ENCODE measurements at places on chromosomes 1 and 21. TPM values are rescaled to one million over a fixed set of nuclear protein-coding genes. Genes with fewer than 3 reads are reported as not detected.

DNA sequence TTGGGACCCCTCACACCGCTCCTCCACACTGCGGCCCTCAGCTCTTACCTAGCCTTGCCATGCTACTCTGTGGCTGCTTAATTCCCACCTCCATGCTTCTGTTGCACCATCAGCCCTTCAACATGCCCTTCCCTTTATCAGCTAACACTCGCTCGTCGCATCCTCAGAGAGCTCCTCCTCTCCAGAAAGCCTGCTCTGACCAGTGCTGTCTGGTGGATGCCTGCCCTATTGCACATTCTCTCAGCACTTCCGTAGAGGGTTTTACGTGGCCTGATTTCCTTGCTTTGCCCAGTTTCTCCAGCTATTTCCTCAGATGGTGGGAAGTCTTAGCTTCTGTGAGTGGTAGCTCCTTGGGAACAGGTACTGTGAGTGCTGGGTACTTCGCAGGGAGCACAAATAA is 10.3 kb upstream of the LAD1 start:
- no peaks in the 10 kb centered on the region for H3K4me1 ChIP-seq
- no peak for DNase-seq
- no peak overlapping the region for H3K4me3 ChIP-seq
- no peak overlapping the region for H3K27ac ChIP-seq
- no peaks in the 10 kb centered on the region for H3K36me3 ChIP-seq
- H3K27me3 ChIP-seq: peaks cover 2% of the 10 kb centered on the region

DNA sequence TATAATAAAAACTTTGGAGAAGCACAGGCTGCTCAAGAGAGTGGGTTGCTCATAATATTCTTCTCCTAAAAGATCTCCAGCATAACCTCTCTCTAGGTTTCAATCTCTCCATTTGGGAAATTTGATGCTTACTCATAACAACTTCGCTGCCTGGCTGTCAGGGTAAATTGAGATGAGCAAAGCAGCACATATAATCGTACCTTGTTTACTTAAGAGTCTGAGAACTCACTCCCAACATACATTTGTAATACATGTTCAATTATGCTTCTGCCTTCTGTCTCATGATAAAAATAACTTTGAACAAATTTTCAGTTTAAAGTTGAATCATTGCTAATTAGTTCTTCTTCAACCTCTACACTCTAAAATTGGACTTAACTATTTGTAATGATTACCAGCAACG is 68.9 kb downstream of the DUSP10 start:
- no peak for DNase-seq
- no peak overlapping the region for H3K4me3 ChIP-seq
- H3K27me3 ChIP-seq: no peaks in the 10 kb centered on the region
- H3K36me3 ChIP-seq: no peaks in the 10 kb centered on the region

The SPRR3 gene
- 0.28 TPM for total RNA-seq

The PAQR6 gene
- 0.61 TPM for total RNA-seq

The RSBN1 gene
- 19.1 TPM for total RNA-seq

- H3K36me3 ChIP-seq: no peaks in the 10 kb centered on the region
- no peak overlapping the region for H3K27ac ChIP-seq
- H3K27me3 ChIP-seq: peaks cover 15% of the 10 kb centered on the region
- DNase-seq: no peak
- H3K4me3 ChIP-seq: no peak overlapping the region
Measured at GRCh38 chr1:233334092-233334491, 6.6 kb downstream of the MAP3K21 start.

DNA sequence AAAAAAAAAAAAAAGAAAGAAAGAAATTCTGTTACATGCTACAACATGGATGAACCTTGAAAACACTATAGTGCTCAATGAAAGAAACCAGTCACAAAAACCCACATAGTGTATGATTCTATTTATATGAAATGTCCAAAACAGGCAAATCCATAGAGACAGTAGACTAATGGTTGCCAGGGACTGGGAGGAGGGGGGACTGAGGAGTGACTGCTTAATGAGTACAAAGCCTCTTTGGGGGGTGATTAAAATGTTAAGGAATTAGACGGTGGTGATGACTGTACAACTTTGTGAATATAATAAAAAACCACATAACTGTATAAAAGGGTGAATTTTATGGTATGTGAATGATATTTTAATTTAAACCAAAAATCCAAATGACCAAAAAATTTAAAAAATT is 116.0 kb upstream of the GUCA2B start:
- no peak overlapping the region for H3K27ac ChIP-seq
- H3K36me3 ChIP-seq: no peaks in the 10 kb centered on the region
- peaks cover 4% of the 10 kb centered on the region for H3K4me1 ChIP-seq
- peaks cover 3% of the 10 kb centered on the region for H3K27me3 ChIP-seq
- no peak overlapping the region for H3K4me3 ChIP-seq
- DNase-seq: no peak

- DNase-seq: no peak
- no peaks in the 10 kb centered on the region for H3K36me3 ChIP-seq
- H3K4me1 ChIP-seq: no peaks in the 10 kb centered on the region
- no peaks in the 10 kb centered on the region for H3K27me3 ChIP-seq
Measured at GRCh38 chr21:28337315-28337714, 655.4 kb downstream of the LTN1 start.

The VWA1 gene
- 5.1 TPM for total RNA-seq

DNA sequence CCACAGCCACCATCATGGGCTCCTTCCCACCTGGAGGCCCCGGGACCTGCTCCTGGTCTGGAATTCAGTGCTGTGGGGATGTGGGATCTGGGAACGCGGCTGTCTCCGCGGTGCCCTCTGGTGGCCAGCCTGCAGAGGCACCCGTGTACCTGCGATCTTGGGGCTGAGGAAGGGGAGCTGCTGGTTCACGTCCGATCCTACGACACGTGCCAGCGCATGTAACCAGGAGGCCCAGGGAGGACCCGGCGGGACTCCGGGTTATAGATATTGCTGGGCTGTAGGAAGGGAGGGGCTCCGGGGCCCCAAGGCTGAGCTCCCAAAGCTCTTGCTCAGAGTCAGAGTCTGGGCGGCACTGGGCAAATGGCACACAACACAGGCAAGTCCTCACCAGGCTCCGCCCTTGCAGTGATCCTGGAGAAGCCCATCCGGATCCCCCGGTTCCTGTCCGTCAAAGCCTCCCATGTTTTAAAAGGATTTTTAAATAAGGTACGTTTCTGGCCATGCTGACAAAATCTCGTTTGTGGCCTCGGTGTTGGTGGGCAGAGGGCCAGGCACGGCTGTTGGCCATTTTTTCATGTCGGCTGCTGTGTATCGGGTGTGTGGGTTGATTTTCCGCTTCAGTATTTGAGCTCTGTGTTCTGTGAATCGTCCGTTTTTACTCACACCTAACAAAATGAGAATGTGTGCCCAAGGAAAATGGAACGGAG is 20.1 kb downstream of the FAAP20 start:
- H3K27ac ChIP-seq: no peak overlapping the region
- no peaks in the 10 kb centered on the region for H3K27me3 ChIP-seq
- H3K4me1 ChIP-seq: peaks cover 8% of the 10 kb centered on the region
- no peak for DNase-seq
- H3K36me3 ChIP-seq: no peaks in the 10 kb centered on the region
- H3K4me3 ChIP-seq: no peak overlapping the region

- DNase-seq: no peak
- no peaks in the 10 kb centered on the region for H3K36me3 ChIP-seq
- H3K4me3 ChIP-seq: no peak overlapping the region
- peaks cover 23% of the 10 kb centered on the region for H3K27me3 ChIP-seq
Measured at GRCh38 chr21:29943885-29944284, 4.1 kb upstream of the GRIK1 start.

The RGS1 gene
- 187 TPM for total RNA-seq

The S100A4 gene
- 76.8 TPM for total RNA-seq

GRCh38 chr1:200873671-200874397 is 1.1 kb downstream of the GPR25 start:
- H3K36me3 ChIP-seq: no peaks in the 10 kb centered on the region
- H3K27ac ChIP-seq: no peak overlapping the region
- H3K4me3 ChIP-seq: no peak overlapping the region
- peaks cover 31% of the 10 kb centered on the region for H3K27me3 ChIP-seq

The SPRR5 gene
- not detected for total RNA-seq

The RGS8 gene
- 0.19 TPM for total RNA-seq

The KCNJ15 gene
- total RNA-seq: 1.1 TPM

GRCh38 chr1:53669621-53670191 is 69.3 kb downstream of the GLIS1 start:
- no peaks in the 10 kb centered on the region for H3K4me1 ChIP-seq
- no peak for DNase-seq
- no peak overlapping the region for H3K4me3 ChIP-seq
- H3K36me3 ChIP-seq: no peaks in the 10 kb centered on the region

- H3K4me3 ChIP-seq: peak overlapping the region; percentile 79
- H3K36me3 ChIP-seq: no peaks in the 10 kb centered on the region
- peaks cover 3% of the 10 kb centered on the region for H3K4me1 ChIP-seq
- no peaks in the 10 kb centered on the region for H3K27me3 ChIP-seq
- DNase-seq: peak; percentile 35
Measured at GRCh38 chr1:184753608-184754475, 816 bp downstream of the EDEM3 start.

GRCh38 chr1:186819126-186819525 is 9.6 kb upstream of the PLA2G4A start:
- H3K4me3 ChIP-seq: no peak overlapping the region
- no peak overlapping the region for H3K27ac ChIP-seq
- H3K36me3 ChIP-seq: no peaks in the 10 kb centered on the region

The RNF187 gene
- 22.2 TPM for total RNA-seq

The SLFNL1 gene
- 0.19 TPM for total RNA-seq

- no peaks in the 10 kb centered on the region for H3K27me3 ChIP-seq
- H3K27ac ChIP-seq: no peak overlapping the region
- H3K4me3 ChIP-seq: no peak overlapping the region
Measured at GRCh38 chr1:87899017-87899416, 570.3 kb downstream of the LMO4 start.

GRCh38 chr1:235720544-235720943 is 71.0 kb upstream of the GNG4 start:
- no peaks in the 10 kb centered on the region for H3K27me3 ChIP-seq
- no peak overlapping the region for H3K27ac ChIP-seq

DNA sequence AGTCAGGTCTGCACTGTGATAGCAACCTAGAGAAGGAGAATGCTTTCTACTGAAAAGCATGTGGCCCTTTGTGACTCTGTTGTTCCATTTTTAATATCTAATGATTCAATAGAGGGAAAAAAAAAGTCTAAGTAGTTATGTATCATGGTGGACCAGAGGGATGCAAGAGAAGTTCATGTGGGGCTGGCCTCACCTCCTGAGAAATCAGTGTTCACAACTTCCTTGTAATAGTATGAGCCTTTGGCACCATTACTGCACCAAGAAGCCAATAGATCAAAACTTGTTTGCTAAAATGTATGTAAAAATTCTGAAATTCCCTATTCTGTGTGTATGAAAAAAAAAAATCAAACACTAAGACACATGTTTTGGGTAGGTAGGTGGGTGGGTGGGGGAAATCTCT is 5.0 kb downstream of the ZBTB17 start:
- peaks cover 19% of the 10 kb centered on the region for H3K4me1 ChIP-seq
- H3K4me3 ChIP-seq: no peak overlapping the region
- no peaks in the 10 kb centered on the region for H3K27me3 ChIP-seq
- H3K36me3 ChIP-seq: peaks cover 37% of the 10 kb centered on the region
- no peak for DNase-seq

DNA sequence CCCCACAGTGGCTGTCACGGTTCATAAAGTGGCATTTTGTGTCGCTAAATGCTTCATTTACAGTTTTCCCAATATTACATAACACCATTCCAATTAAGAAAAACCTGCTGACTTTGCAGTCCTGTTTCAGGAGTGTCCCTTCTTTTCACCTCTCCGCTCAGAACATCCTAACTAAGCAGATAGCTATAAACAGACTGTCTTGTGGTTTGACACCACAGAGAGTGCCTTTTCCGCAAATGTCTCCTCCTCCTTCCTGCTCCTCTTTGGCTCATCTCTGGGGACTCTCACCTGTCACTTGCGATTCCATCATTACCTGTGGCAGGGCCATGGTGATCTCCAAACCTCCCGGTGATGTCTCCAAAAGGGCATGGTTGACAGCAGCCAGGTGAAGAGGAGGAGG is 119.0 kb downstream of the CNIH3 start:
- DNase-seq: peak; percentile 47
- no peaks in the 10 kb centered on the region for H3K36me3 ChIP-seq

GRCh38 chr1:163535807-163536206 is 214.1 kb downstream of the NUF2 start:
- H3K27ac ChIP-seq: no peak overlapping the region
- no peak for DNase-seq
- H3K36me3 ChIP-seq: no peaks in the 10 kb centered on the region
- no peaks in the 10 kb centered on the region for H3K4me1 ChIP-seq
- no peak overlapping the region for H3K4me3 ChIP-seq

DNA sequence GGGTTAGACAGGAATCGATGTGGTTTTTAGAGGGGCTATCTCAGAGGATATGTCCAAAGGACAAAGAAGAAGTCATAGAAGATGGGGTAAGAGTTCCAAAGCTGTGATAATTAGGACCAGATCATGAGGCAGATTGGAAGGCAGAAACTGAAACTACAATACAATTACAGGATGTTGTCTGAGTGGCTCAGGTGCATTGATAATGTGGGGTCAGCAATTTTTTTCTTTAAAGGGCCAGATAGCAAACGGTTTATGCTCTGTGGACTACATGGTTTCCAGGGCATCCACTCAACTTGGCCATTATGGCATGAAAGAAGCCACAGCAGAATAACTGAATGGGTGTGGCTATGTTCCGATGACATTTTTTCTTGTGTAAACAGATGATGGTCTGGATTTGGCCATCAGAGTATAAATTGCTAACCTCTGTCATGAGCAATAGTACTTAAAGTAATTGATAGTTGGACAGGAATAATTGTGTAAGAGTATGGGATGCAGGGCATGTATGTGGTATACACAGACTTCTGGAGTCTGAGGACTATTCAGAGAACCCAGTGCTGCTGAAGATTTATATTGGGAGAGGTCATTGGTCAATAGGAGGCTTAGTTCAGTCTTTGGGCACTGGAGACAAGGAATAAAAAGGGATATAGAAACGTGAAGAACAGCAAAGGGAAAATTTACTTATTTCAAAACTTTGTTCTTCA is 198.4 kb upstream of the ADGRL4 start:
- H3K36me3 ChIP-seq: no peaks in the 10 kb centered on the region
- no peaks in the 10 kb centered on the region for H3K4me1 ChIP-seq
- no peaks in the 10 kb centered on the region for H3K27me3 ChIP-seq

DNA sequence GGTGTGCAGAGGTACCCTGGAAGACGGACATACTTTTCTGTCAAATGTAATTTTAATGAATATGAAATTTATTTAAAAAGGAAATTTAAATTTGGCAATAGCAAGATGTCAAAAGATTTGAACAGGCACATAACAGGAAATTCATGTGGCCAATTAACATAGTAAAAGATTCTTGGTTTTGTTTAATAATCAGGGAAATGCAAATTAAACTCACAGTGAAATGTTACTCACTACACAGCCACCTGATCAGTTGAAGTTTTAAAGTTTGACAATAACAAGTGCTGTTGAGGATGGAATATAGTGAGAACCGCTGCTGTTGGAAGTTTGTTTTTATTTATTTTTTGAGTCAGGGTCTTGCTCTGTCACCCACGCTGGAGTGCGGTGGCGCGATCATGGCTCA is 63.9 kb downstream of the TEX35 start:
- no peaks in the 10 kb centered on the region for H3K27me3 ChIP-seq
- no peak overlapping the region for H3K4me3 ChIP-seq
- H3K36me3 ChIP-seq: no peaks in the 10 kb centered on the region
- no peak for DNase-seq
- no peaks in the 10 kb centered on the region for H3K4me1 ChIP-seq
